ENCODE measurements at places on chromosomes 7 and 10. TPM values are rescaled to one million over a fixed set of nuclear protein-coding genes. Genes with fewer than 3 reads are reported as not detected.

The COL28A1 gene
- total RNA-seq, result 5.8 TPM

The PPP2R2D gene
- total RNA-seq, result 28.3 TPM

The MRLN gene
- total RNA-seq, result not detected

The ZNF736 gene
- 24.5 TPM for total RNA-seq

The BMI1 gene
- total RNA-seq, result 49.0 TPM

All from kidney (tissue), 22 donors.